ENCODE measurements at places on chromosomes 16 and 17.

GRCh38 chr17:4884489-4884888, 14.8 kb upstream of the C17orf107 start:
- DNase-seq: no peak

GRCh38 chr17:81737947-81738800, 26.1 kb downstream of the SLC25A10 start:
- no peak for DNase-seq

GRCh38 chr17:59001158-59001814, 105.4 kb downstream of the TRIM37 start:
- peak; percentile 33 for DNase-seq

DNA sequence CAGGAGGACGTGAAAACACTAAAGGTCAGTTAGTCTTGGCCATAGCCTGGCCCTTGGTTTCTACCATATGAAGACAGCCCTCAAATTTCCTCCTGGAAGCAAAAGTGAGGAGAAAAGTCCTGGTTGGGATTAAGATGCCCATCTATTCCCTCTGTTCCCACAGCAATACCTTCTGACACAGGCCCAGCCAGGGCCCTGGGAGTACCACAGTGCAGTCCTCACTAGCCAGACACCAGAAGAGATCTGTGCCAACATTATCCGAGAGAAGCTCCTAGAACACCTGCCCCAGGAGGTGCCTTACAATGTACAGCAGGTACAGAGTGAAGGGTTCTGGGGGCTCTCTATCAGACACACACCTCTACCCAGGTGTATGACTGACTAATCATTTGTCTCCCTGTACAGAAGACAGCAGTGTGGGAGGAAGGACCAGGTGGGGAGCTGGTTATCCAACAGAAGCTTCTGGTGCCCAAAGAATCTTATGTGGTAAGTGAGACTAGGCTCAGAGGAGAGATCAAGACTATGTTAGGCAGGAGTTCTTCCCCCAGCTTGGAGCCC, 4.1 kb downstream of the ERAL1 start:
- DNase-seq: no peak

DNA sequence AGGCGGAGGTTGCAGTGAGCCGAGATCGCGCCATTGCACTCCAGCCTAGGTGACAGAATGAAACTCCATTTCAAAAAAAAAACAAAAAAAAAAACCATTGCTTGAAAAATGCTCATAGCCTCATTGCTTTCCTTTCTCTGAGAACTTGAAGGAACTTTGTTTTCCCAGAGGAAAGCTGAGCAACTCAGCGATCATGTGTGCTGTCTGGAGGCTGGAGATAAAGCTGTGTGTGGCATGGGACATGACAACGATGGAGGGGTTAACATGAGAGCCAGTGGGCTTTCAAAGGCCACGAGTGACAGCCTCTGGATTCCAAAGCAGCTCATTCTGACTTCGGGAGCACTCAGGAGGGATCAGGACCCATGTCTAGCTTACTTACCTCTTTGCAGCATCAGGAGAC, 21.6 kb upstream of the QRICH2 start:
- DNase-seq: no peak

DNA sequence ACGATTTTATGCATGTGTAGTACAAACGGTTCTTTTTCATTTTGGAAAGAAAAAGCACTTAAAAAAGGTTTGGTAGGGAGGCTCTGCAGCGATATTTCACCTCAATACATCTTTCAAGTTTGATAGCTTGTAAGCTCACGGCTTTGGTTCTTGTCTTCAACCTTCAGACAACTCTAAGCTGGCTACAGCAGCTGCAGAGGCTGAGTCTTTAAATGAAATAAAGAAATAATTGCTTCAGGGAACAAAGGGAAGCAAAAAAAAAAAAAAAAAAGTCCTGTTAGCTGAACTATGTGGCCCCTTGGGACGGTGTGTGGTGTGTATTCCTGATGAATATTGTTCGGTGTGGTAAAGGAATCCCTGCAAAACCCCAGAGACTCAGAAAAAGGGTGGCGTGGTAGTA, 265.1 kb downstream of the NTN1 start:
- no peak for DNase-seq

- no peak for DNase-seq
Measured at GRCh38 chr17:65679165-65679845, 117.9 kb upstream of the AXIN2 start.

DNA sequence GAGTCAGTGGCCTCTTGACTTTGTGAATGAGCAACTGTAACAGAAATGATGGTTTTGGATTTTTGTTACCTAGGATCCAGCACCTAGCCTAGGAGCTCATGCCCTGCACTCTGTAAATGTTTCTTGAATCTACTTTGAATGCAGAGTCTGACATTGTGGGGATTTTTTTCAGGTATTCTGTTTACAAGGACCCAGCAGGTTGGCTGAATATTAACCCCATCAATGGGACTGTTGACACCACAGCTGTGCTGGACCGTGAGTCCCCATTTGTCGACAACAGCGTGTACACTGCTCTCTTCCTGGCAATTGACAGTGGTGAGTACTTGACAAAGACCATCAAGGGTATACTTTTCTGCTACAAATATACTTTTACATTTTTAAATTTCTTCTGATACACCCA, 59.8 kb upstream of the HSBP1 start:
- no peak for DNase-seq

GRCh38 chr17:77489893-77490255, 349.1 kb downstream of the SEC14L1 start:
- peak; percentile 83 for DNase-seq

DNA sequence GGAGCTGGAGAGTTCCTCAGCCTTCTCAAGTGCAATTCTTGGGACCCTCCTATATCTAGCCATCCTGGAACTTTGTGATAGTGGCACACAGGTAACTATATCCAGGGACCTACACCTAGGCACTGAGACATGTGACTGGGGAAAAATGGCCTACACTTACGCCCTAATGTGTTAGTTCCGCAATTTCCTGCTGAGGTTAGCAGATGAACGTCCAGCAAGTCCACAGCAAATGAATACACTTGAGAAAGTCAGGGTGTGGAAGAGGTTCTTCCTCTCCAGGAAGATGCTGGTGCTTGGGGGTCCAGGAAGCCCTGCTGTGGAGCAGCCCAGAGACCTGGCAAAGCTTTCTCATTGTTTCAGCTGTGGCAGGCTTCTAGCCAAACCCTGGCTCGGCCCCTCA, 20.8 kb downstream of the PIK3R5 start:
- DNase-seq: no peak

DNA sequence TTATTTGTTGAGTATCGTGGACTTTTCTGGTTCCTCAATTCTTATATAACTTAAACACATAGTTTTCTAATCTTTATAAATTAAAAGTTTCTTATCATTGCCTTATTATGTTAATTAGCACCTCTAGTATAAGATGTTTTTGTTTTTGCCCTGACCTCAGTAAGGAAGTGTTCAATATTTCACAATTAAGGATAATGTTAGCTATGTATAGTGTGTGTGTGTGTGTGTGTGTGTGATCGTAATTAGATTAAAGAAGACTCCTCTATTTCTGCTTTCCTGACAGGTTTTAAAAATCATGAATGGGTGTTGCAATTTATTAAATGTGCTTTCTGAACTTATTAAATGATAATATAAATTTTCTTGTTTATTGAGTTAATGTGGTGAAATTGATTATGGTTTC, 12.0 kb downstream of the IL21R start:
- DNase-seq: no peak

DNA sequence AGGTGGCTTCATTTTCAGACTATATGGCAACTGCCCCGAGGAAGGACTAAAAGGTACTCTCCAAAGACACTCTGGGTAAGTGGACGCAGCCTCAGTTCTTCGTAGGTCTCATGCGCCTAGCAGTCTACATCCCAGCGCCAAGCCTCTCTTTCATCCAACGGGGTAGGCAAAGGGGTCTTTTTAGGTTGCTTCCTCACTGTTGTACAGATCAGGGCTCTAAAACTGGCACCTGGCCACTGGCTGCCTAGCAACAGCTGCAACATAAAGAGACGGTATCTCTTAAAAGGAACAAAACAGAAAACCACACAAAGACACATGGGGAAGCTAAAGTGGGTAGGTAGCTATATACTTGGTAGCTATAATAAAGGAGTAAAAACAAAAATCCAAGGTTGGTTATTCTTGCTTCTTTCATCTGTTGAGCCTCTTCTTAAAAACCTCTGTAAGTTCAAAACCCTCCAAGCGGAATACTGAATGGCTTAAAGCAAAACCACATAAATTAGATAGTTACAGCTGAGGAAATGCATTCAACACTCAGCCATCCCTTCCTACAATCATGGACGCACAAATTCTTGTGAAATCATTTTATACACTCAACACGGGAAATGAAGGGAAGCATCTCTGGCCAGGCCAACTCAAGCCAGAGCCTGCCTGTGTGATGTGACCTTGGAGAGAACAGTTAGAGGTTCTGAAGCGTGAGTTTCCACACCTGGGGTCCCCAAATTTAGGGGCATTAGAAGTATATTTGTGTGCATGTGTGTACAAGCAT, 22.7 kb downstream of the CYTH1 start:
- peak; percentile 77 for DNase-seq

GRCh38 chr16:56637814-56638750, at the start of gene MT1A:
Gene MT1A (plus strand): TSS chr16:56638666. CDS start chr16:56638739, 73 bp downstream.
- peak; percentile 59 for DNase-seq

- DNase-seq: peak; percentile 89
Measured at GRCh38 chr17:35432176-35433074, at the start of gene SLFN12. Gene SLFN12 (minus strand): TSS chr17:35432500. CDS start chr17:35423028, 9,472 bp downstream.

GRCh38 chr16:2963723-2964474, at the start of gene KREMEN2:
Gene KREMEN2 (plus strand): TSS chr16:2964275. CDS start chr16:2964521, 246 bp downstream.
- peak; percentile 60 for DNase-seq

DNA sequence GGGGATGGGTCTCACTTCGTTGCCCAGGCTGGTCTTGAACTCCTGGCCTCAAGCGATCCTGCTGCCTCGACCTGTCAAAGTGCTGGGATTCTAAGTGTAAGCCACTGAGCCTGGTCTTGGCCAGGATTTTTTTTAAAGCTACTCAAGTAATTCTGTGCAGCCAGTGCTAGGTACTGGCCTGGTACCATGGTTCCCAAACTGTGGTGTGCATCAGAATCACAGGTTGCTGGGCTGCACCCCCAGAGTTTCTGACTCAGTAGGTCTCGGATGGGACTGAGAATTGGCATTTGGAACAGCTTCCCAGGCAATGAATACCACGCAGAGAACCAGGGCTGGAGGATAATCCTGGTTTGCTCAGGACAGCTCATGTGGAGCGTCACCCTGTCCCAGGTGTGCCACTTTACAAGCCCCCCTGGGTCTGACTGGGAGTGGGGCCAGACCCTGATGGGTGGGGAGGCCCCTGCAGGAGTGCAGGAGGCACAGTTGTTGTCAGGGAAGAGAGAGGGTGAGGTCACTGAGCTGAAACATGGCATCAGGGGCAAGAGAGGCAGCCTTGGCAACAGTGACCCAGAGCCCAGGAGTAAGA, 10.7 kb upstream of the MRPS23 start:
- no peak for DNase-seq

- DNase-seq: no peak
Measured at GRCh38 chr16:63311313-63311712, 1275.1 kb upstream of the CDH8 start.

DNA sequence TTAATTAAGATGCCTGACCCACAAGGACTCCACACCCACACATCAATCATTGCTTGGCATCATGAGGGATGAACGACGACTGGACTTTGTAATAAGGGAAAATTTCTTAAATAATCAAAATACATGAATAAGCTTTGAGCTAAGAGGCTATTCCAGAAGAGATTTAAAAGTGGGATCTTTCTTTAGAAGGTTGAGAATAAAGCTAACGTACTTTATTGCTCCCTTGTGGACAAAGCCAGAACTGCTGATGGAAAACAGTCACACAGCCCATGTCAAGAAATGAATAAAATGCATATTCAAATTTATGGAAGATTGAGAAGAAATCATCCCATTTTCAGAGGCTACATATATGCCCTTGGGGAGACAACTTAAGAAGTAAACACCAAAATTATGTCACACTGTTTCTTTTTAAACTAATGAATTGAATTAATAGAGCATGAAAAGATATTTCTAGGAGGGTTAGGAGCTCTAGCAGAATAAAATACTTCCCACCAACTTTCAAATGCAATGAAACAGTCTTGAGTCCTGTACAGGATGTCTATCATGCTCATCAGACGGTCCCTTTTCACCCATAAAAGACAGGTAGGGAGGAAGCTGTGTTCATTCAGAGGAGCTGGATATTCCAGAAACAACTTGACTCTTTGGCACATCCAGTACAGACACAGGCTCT, 60.2 kb upstream of the PHOSPHO1 start:
- no peak for DNase-seq

GRCh38 chr17:64069143-64069542, 48.7 kb upstream of the ICAM2 start:
- DNase-seq: no peak

DNA sequence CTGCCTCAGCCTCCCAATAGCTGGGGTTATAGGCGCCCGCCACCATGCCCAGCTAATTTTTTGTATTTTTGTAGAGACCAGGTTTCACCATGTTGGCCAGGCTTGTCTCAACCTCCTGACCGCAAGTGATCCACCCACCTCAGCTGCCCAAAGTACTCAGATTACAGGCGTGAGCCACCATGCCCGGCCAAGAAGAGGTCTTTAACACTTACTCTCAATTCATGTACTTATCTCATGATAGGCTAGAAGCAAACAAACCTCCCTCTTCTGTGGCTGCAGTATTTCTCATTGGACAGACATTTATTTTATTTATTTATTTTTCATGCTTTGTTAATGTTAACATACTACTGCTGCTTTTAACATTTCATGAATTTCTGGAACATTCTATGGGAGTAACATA, 7.0 kb upstream of the NT5C start:
- DNase-seq: no peak

- DNase-seq: no peak
Measured at GRCh38 chr17:74780443-74781238, 4.5 kb upstream of the NAT9 start.

DNA sequence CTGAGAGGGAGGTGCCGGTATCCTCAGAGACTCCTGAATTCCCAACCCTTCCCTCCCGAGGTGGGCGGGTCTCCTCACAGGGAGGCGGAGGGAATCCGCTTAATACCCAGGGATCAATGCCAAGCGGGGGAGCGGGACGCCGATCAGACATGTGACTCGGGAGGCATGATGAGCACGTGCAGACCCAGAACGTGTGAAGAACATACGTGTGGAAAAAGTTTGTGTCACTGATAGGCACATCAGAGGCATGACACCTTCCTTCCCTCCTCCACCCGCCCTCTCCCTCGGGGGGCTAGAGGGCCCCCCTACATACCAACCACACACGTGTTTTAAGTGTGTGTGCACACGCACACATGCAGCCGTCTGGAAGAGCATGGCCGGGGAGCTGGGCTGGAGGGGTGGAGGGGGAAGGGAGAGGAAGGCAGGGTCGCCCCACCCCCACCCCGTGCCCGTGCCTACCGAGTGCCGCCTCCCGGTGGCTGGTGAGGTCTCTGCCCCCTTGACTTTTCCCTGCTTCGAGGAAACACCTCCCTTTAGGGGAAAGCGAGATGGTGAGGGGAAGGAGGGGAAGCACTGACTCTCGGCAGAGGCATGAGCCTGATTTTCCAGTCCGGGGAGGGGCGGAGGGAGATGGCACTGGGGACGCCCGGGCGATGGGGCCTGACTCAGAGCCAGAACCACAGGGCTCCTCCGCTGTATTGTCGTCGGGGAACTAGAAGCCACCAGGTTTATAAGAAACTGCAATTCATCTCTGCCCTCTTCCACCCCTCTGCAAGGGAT, 12.1 kb upstream of the TBX21 start:
- peak; percentile 64 for DNase-seq

All from left hindlimb (tissue), 1 donor.